ENCODE measurements at places on chromosomes 4 and X. TPM values are rescaled to one million over a fixed set of nuclear protein-coding genes. Genes with fewer than 3 reads are reported as not detected.

DNA sequence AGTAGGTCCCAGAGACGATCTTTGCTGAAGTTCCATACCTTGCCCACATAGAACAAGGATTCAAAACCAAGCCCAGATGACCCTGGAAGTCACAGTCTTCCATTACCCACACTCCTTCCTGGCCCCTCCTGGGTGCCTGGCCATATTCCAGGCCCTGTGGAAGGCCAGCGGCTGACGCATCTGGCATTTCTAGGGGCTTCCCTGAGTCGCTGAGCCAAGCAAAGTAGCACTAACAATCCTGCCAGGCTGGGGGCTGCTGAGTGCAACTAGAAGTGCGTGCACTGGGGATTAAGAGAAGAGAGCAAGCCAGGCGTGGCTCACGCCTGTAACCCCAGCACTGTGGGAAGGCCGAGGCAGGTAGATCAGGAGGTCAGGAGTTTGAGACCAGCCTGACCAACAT is 175.2 kb upstream of the CPEB2 start:
- DNase-seq, result no peak
- H3K4me1 ChIP-seq, result no peaks in the 10 kb centered on the region

GRCh38 chr4:74376888-74377483 is 12.0 kb downstream of the EREG start:
- H3K4me3 ChIP-seq, result no peak overlapping the region
- no peaks in the 10 kb centered on the region for H3K27me3 ChIP-seq
- no peak overlapping the region for H3K27ac ChIP-seq
- no peaks in the 10 kb centered on the region for H3K36me3 ChIP-seq

Gene SLC4A4
- total RNA-seq, result 286 TPM

DNA sequence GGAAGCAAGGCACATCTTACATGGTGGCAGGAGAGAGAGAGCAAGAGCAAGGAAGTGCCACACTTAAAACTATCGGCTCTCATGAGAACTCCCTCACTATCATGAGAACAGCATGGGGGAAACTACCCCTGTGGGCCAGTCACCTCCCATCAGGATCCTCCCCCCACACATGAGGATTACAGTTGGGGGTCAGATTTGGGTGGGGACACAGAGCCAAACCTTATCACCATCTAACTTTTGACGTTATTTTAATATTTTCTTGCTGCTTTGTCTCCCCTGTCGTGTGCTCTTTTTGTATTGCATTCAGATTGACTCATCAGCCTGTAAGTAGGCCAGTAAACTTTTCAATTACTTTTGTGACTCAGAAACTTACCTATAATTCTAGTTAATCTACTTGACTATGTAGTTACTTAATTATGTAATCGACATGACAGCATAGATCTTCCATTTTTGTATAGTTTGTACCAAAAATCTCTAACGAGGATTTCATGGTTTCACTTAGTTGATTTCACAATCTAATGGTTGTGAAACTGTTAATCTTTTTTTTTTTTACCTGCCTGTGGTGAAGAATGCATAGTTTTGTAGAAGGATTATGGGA is 18.3 kb downstream of the STIM2 start:
- peaks cover 1% of the 10 kb centered on the region for H3K4me1 ChIP-seq
- H3K36me3 ChIP-seq, result peaks cover 7% of the 10 kb centered on the region
- DNase-seq, result no peak
- no peaks in the 10 kb centered on the region for H3K27me3 ChIP-seq

GRCh38 chrX:9747644-9748043 is 18.0 kb downstream of the GPR143 start:
- H3K4me1 ChIP-seq, result peaks cover 4% of the 10 kb centered on the region
- DNase-seq, result no peak

- H3K27ac ChIP-seq, result no peak overlapping the region
- no peak for DNase-seq
- H3K36me3 ChIP-seq, result no peaks in the 10 kb centered on the region
- H3K4me1 ChIP-seq, result peaks cover 4% of the 10 kb centered on the region
- no peak overlapping the region for H3K4me3 ChIP-seq
These were observed 81.1 kb downstream of the CT47B1 start for GRCh38 chrX:120794525-120794975.

DNA sequence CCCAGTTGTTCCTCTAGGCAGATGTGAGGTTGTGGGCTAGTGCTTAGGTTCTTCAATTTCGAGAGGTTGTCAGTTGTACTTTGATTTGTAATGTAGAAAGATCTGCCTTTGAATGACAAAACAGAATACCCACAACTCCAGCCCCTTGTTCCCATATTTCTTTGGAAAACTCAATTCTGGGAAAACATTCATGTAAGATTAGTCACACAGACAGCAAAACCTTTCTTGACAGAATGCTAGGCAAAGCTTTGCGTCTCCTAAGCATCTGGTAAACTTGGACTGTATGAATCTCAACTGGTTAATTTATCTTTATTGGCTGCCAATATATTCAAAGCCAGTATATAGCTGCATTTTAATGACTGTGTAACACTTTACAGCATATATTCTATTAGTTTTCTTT is 34.9 kb downstream of the NOCT start:
- H3K27ac ChIP-seq, result peak overlapping the region; percentile 69
- no peak overlapping the region for H3K4me3 ChIP-seq
- DNase-seq, result no peak

- no peak for DNase-seq
- H3K4me3 ChIP-seq, result no peak overlapping the region
- H3K27me3 ChIP-seq, result no peaks in the 10 kb centered on the region
- H3K36me3 ChIP-seq, result peaks cover 15% of the 10 kb centered on the region
- peaks cover 10% of the 10 kb centered on the region for H3K4me1 ChIP-seq
These were observed 113.8 kb upstream of the PUDP start for GRCh38 chrX:7261672-7262332.

GRCh38 chr4:184850431-184851199 is 24.8 kb upstream of the ACSL1 start:
- H3K36me3 ChIP-seq, result no peaks in the 10 kb centered on the region
- H3K27ac ChIP-seq, result no peak overlapping the region
- no peak overlapping the region for H3K4me3 ChIP-seq
- H3K4me1 ChIP-seq, result peaks cover 2% of the 10 kb centered on the region

GRCh38 chrX:8820910-8821527 is 19.8 kb upstream of the FAM9A start:
- no peak overlapping the region for H3K4me3 ChIP-seq
- no peaks in the 10 kb centered on the region for H3K27me3 ChIP-seq
- no peak for DNase-seq

Gene ITIH6
- total RNA-seq, result not detected

GRCh38 chr4:106473515-106473914 is 104.9 kb upstream of the GIMD1 start:
- DNase-seq, result no peak
- H3K4me3 ChIP-seq, result no peak overlapping the region
- H3K36me3 ChIP-seq, result no peaks in the 10 kb centered on the region
- H3K27me3 ChIP-seq, result no peaks in the 10 kb centered on the region
- H3K27ac ChIP-seq, result no peak overlapping the region

Gene NHS
- total RNA-seq, result 102 TPM

Gene SUPT20HL2
- total RNA-seq, result not detected

GRCh38 chrX:68748030-68748429 is 80.8 kb upstream of the EFNB1 start:
- no peak overlapping the region for H3K27ac ChIP-seq
- no peak overlapping the region for H3K4me3 ChIP-seq
- H3K27me3 ChIP-seq, result no peaks in the 10 kb centered on the region

DNA sequence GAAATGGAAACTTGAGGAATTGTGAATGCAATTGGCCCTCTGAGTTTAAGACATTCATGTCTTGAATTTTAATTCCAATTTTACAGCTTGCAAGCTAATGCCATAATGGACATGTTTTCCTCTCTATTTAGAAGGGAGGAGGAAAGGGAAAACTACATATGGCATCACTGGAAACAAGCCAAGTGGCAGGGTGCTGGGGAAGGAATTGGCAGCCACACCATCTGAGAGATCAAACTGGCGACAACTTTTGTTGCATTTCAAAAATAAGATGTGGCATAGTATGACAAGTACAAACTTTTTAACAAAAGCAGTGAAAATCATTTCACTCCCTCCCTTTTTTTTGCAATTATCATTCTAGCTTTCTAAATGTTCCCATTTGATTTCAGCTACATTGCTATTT is 615.6 kb downstream of the CENPC start:
- H3K27me3 ChIP-seq, result no peaks in the 10 kb centered on the region
- no peak overlapping the region for H3K4me3 ChIP-seq
- H3K36me3 ChIP-seq, result no peaks in the 10 kb centered on the region
- no peak for DNase-seq
- H3K4me1 ChIP-seq, result peaks cover 1% of the 10 kb centered on the region

DNA sequence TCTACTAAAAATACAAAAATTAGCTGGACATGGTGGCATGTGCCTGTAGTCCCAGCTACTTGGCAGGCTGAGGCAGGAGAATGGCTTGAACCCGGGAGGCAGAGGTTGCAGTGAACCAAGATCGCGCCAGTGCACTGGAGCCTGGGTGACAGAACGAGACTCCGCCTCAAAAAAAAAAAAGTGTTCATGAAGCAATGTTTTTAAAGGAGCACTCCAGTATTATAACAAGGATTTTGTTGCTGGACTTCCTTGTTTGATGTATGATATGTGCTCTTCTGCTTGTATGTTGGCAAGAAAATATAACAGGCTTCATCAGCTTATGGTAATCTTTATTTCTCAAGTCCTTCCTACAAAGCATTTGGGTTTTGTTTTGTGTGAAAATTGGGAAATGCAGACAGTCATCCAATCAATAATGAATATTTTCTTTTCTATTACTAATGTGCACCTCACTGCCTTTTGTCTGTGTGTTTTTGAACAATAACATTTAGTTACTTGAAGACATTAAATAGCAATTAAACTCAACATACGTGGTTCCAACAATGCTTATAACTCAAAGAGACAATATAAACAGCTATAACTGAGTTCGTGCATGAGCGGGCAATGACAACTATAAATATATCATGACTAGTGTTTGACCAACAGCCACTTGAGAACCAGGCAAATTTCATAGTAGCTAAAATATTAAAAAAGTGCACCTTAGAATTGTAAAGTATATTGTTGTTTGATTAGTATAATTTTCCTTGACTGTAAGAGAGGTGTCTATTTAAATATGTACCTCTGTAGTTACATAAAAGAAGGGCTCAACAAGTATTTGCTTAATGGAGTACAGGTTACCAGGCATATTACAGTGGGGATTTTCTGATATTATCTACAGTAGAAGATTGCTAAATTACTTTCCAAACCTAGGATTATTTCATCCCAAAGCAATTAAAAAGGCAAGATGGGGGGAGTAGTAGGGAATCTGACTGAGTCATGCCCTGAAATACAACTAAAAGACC is 210.7 kb downstream of the PPP3CA start:
- no peaks in the 10 kb centered on the region for H3K36me3 ChIP-seq
- H3K27ac ChIP-seq, result no peak overlapping the region
- DNase-seq, result no peak
- peaks cover 11% of the 10 kb centered on the region for H3K4me1 ChIP-seq
- no peaks in the 10 kb centered on the region for H3K27me3 ChIP-seq
- H3K4me3 ChIP-seq, result no peak overlapping the region

GRCh38 chrX:106905064-106905708 is 2.0 kb upstream of the RIPPLY1 start:
- H3K4me1 ChIP-seq, result peaks cover 2% of the 10 kb centered on the region
- no peak for DNase-seq
- no peak overlapping the region for H3K4me3 ChIP-seq
- H3K27ac ChIP-seq, result no peak overlapping the region
- no peaks in the 10 kb centered on the region for H3K27me3 ChIP-seq

DNA sequence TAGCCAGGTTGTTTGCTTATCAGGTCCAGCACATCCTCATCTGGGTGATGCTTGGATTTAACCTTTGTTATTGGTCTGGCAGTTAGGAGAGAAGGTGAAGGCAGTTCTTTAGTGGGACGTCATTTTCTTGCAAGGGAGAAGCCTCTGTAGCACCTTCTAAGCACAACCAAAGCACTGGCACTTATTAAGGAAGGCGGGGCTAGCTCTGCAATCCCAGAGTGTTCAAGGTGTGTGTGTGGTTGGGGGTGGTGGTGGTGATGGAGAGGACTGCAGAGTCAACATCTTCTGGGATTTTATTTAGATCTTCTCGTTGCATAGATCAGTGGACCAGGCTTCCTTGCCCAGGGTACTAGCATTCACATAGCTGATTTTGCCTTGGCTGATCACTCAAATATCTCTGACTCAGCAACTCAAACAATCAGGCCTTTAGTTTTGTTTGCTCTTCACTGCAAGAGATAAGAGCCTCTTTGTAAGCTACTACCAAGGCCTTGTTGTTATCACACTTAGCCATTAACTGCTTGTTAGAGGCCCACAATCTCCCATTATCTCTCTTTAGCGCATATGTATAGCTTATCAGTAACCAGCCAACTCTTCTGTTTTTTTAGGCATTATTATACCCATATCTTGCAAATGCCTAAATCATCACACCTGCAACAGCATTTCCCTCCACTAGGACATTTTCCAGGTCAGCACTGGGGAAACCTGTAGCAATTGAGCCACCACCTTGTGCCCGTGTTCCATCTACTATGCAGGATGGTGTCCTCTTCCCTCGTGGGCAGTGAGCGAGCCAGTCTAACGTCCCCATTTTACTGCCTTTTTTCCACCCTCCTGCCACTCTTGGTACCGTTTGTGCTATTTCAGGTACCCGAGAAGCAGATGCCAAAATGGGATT is 36.5 kb upstream of the LINC00632 start:
- H3K4me1 ChIP-seq, result peaks cover 18% of the 10 kb centered on the region

GRCh38 chrX:31708116-31708515 is 636.3 kb upstream of the FTHL17 start:
- H3K4me1 ChIP-seq, result no peaks in the 10 kb centered on the region
- no peak for DNase-seq
- H3K36me3 ChIP-seq, result no peaks in the 10 kb centered on the region
- no peak overlapping the region for H3K4me3 ChIP-seq
- H3K27me3 ChIP-seq, result no peaks in the 10 kb centered on the region

Gene PDZD4
- 4.8 TPM for total RNA-seq

Gene PCDH11X
- 1.0 TPM for total RNA-seq

DNA sequence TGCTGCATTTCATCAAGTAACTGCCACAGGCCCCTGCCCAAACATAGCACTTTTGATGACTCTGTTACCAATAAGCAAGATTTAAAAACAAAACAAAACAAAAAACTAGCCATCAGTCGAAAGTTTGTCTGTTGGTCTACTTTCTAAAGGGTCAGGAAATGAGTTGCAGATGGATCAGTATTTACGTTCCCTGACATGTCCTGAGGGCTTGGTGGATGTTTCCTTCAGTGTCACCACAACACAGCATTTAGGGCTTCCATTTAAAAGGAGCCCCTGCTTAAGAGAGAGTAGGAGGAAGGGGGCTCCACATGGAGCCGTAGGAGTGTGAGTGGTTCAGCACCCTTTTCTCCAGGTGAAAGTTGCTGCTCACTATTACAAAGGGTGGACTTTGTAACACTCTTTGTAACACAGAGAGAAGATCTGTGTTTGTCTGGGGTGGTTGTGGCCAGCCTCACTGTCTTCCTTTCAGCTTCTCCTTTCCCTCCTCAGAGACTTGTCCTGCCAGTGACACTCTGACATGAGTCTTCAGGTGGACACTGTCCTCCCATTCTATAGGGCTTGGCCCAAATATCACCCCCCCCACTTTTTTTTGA is 167.5 kb upstream of the PDE5A start:
- H3K4me3 ChIP-seq, result no peak overlapping the region
- H3K36me3 ChIP-seq, result no peaks in the 10 kb centered on the region
- DNase-seq, result no peak
- peaks cover 4% of the 10 kb centered on the region for H3K27me3 ChIP-seq
- no peak overlapping the region for H3K27ac ChIP-seq
- peaks cover 7% of the 10 kb centered on the region for H3K4me1 ChIP-seq
